ENCODE measurements at places on chromosomes 1 and 21.
A peak's percentile ranks its signal among the peaks of the same experiment; 100 is the strongest.

- no peak for DNase-seq
These were observed 8.3 kb upstream of the EPB41 start for GRCh38 chr1:28905921-28906666.

- DNase-seq = peak; percentile 69
These were observed 10.6 kb upstream of the NADK start for GRCh38 chr1:1788646-1789431.

- DNase-seq = no peak
These were observed 290.4 kb upstream of the PLXNA2 start for GRCh38 chr1:208534599-208534897.

GRCh38 chr1:23980728-23981070 is 572 bp upstream of the SRSF10 start:
- no peak for DNase-seq

DNA sequence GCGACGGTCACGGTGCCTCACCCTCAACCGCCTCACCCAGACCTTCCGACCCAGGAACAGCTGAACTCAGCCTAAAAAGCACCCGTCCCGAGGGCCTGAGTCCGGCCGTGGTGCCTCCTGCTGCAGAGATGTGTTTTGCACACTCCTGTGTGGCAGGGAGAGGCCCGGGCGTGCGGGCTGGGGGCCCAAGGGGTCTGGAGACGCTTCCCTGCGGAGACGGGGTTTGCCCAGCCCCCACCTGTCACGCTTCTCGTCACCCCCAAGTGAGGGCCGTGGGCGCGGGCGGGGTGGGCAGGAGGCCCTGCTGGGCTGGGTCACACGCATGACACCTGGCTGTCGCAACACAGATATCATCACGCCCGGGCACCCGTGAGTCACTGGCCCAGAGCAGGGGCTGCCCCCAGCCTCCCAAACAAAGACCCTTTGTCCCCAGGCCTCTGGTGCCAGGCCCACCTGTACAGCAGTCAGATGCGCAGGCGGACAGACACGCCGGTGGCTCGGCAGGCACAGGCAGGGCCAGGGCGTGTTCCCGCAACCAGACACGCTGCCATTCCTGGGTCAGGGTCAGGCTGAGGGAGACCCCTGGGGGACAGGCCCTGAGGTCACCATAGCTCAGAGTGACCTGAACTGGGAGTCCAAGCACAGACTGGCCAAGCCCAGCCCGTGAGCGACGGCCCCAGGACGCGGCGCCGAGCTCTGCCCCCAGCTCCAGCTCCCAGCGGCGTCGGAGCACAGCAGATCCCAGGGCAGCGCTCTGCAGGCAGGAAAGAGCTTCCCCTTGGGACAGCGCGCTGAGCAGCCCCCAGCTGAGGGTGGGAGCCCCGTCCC is 6.1 kb downstream of the B3GALT6 start:
- DNase-seq = no peak
